Stimulated activated CD4-positive, alpha-beta T cell treated with anti-CD3 and anti-CD28 coated beads, TNF-alpha, amount 100 ng/mL, for 24 hours (primary cell): ENCODE measurements at places on chromosomes 13 and 19.
A peak's percentile ranks its signal among the peaks of the same experiment; 100 is the strongest.

DNA sequence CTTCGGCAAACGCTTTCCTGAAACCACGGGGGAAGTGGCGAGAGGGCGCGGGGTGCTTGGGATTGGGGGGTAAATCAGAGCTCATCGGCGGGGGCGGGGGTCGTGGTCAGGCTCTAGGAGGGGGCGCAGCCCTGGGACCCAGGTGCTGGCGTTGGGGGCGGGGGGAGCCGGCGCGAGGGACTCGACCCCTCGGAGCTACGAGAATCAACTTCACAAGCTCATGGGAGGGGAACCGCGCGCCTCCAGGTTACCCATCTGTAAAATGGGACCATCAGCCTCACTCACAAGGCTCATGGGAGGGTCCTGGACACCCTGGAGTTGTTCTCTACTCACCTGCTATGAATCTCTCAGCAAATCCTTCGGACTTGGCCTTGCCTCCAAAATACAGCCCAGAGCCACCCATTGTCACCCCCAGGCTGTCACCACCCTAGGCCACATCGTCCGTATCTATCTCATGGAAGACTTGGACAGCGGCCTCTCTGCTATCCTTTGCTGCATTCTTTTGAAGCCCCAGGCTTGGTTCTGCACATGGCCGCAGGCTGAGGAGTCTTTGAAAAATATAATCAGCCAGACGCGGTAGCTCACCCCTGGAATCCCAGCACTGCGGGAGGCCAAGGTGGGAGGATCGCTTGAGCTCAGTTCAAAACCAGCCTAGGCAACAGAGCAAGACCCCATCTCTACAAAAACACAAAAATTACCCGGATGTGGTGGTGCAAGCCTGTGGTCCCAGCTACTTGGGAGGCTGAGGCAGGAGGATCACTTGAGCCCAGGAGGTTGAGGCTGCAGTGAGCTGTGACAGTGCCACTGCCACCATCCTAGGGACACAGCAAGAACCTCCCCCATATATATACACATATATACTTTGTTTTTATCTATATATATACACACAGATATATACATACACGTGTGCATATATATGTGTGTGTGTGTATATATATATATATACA is 939 bp upstream of the RANBP3 start:
- peak; percentile 7 for DNase-seq

GRCh38 chr19:38564981-38565690 is 52.6 kb downstream of the MAP4K1 start:
- no peak for DNase-seq

DNA sequence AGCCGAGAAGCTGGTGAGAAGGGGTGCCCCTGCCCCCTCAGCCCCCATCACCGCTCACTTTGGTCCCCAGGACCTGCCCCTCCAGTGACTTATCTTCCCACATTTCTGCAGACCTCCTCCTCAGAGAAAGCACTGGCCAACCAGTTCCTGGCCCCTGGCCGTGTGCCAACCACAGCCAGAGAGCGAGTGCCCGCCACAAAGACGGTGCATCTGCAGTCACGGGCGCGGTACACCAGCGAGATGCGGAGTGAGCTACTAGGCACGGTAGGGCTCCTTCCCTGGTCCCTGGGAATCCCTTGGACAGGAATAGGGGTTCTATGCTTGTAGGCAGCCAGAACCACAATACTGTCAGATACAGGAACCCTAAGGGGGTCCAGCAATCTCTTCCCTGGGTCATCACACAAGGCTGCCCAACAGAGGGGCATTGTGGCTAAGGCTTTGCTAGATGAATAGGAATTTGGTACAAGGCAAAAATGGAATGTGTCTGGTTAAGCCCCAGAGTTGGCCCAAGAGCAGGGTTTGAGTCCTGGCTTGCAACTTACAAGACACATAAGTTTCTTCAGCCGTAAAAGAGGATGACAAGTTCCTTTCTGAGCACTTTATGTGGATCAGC is 1.0 kb downstream of the USE1 start:
- no peak for DNase-seq

DNA sequence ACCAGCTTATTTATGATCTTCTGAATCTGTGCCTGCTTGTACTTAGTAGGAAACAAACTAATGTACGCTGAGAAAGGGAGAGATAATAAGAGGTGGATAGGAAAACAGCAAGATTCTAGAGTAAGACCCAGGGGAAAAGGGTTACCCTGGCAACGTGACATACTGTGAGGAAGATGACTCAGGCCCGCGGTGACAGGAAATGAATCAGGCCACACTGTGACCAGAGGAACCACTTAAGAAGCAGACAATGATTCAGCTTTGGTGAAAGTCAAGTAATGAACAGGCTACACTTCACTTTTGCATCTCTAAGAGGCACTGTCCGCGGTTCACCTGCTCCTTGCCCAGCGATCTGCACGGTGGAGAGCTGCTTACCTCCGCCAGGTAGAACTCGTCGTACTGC is 158.2 kb downstream of the NALCN start:
- peak; percentile 2 for DNase-seq

- no peak for DNase-seq
Observed at GRCh38 chr13:40192452-40192851, 474.0 kb downstream of the FOXO1 start.

- DNase-seq: no peak
Observed at GRCh38 chr19:38624822-38625221, 5.8 kb downstream of the EIF3K start.

DNA sequence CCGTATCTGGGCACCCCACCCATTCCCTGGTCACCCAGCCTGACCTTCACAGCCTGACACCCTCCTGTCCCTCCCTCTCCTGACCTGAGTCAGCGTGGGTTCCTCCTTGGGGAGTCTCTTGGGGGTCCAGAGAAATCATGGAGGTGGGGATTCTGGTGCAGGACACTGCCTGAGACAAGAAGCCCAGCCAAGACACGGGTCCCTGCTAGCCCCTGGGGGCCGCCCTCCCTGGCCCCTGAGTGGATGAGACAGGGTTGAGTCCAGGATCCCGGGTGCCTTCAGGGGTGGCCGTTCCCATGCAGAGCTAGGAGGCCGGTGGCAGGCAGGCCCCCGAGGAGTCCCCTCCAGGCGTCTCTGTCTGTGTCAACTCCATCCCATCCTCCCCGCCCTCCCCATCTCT is 1.6 kb downstream of the MAP2K7 start:
- no peak for DNase-seq

DNA sequence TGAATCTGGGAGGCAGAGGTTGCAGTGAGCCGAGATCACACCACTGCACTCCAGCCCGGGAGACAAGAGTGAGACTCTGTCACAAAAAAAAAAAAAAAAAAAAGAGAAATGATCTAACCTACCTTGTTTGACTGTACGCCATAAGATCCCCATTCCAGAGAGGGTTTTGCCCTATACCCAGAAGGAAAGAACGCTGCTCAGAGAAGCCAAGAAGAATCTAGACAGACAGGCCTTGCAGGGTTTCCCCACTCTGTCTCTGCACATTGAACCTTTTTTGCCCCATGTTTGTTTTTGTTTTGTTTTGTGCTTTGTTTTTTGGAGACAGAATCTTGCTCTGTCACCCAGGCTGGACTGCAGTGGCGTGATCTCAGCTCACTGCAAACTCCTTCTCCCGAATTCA is 7.4 kb upstream of the MAP1S start:
- no peak for DNase-seq

- DNase-seq: no peak
Observed at GRCh38 chr19:40596608-40597328, 4.4 kb upstream of the LTBP4 start.

DNA sequence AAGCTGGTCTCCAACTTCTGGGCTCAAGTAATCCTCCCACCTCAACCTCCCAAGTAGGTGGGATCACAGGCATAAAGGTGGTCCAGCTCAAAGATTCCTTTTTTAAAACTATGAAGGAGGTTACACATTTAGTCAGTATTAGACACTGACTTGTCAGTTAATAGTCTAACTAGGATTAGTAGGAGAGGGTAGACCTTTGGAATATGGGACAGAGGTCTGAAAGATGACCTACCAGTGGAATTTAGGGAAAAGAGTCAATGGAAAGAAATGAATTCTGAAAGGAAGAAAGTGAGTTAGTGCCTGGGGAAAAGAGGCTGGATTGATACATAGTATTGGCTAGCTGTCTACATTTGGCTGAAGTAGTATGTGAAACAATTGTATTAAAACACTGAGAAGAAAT is 220.7 kb downstream of the MZT1 start:
- DNase-seq: no peak

GRCh38 chr13:58655086-58655485 is 1023.5 kb downstream of the PCDH17 start:
- no peak for DNase-seq

- DNase-seq: peak; percentile 89
Observed at GRCh38 chr19:44752816-44753625, 4.5 kb downstream of the BCL3 start.

GRCh38 chr13:111981446-111982165 is 85.3 kb upstream of the SOX1 start:
- DNase-seq: no peak

DNA sequence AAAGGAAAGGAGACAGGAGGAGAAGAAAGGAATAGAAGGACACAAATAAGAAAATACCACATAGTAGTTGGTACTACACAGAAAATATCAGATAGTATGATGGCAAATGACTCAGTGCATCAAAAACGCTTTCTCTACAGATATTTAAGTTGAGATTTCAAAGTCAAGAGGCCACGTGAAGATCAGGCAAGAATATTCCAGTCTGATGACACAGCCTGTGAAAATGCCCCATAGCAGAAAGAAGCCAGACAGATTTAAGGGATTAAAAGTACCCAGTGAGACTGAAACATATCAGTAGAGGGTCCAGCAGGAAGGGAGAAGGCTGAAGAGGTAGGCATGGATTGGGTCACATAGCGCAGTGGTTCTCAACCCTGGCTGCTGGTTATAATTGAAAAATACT is 113.7 kb downstream of the VWA8 start:
- DNase-seq: no peak

- peak; percentile 94 for DNase-seq
Observed at GRCh38 chr19:6460099-6460884, 700 bp upstream of the SLC25A23 start.

- DNase-seq: no peak
Observed at GRCh38 chr19:1274852-1275259, 474 bp upstream of the FAM174C start.

DNA sequence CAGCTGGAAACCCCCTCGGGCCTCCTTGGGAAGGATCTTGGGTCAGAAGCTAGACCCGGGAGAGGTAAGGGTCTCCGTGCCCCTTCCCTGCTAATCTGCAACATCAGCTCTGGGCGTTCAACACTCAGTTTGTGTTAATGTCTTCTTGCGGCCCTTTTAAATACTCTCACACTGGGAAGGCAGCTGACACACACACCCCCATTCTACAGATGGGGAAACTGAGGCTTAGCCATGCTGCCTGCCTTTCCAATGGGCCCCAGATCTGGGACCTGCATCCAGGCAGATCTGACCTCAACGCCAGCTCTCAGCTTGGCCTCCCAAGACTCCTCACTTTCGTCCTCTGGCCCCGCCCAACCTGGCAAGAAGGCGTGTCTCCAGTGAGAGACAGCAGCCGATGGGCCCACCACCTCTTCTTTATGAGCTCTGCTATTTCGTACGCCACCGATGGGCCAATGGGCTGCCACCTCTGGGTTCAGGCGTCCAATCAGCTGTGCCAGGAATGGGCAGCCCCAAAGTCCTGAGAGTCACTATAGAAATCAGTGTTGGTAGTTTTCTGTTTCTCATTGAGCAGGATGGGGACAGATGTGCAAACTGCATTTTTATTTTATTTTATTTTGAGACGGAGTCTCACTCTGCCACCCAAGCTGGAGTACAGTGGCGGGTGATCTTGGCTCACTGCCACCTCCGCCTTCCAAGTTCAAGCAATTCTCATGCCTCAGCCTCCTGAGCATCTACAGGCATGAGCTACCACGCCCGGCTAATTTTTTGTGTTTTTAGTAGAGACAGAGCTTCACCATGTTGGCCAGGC is 43.8 kb downstream of the DNM2 start:
- DNase-seq: no peak

- DNase-seq: no peak
Observed at GRCh38 chr13:30431269-30431940, 9.1 kb downstream of the UBE2L5 start.

GRCh38 chr19:1646659-1647453 is 5.6 kb downstream of the TCF3 start:
- no peak for DNase-seq

DNA sequence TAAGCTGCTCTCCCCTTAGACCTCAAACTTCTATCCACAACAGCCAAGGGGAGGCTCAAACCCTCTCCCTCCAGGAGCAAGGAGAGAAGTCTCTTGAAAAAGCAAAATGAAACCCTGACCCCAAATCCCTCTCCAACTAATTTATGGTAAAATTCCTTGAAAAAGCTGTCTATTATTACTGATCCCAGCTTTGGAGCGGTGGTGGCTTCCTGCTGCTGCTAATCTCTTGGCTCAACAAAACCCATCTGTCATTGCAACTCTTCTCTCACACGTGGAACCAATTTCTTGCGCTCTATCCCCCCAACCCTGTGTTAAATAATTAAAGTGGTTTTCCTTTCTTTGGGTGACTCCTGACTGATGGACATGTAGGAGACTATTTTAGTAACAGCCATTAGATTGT is 64.1 kb upstream of the OXGR1 start:
- no peak for DNase-seq

GRCh38 chr19:41543582-41543981 is 32.4 kb upstream of the CEACAM21 start:
- DNase-seq: no peak

DNA sequence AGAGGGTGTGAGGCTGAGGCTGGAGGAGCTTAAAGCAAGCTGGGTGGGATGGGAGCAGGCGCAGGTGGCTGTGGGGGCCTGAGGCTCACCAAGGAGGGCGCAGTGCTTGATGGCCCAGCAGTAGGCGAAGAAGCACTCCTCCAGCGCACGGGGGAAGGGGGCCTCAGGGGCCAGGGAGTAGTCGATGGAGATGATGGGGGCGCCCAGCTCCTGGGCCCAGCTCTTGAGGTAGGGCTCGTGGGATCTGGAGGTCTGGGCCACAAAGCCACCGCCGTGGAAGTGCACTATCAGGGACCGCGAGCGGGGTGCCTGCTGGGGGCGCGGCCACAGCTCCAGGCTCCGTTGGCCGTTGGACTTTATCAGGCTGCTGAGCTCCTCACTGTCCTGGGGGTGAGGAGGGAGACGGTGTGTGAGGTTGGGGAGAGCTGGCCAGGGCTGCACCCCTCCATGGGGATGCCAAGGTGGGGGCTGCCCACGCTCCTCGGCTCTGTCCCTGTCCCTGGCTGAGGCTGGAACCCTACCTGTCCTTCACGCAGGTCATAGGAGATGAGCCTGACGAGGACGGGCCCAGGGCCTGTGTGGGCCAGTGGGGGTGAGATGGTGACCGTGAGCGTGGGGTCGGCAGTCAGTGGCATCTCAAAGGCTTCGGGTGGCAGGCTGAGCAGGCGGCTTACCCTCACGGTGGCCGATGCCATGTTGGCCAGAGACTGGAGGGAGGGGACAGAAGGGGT is 17.2 kb upstream of the CNFN start:
- no peak for DNase-seq

- no peak for DNase-seq
Observed at GRCh38 chr19:9306443-9306842, 3.2 kb downstream of the ZNF699 start.
